Naive thymus-derived CD4-positive, alpha-beta T cell (primary cell): ENCODE measurements at places on chromosomes 1 and 21. TPM values are rescaled to one million over a fixed set of nuclear protein-coding genes. Genes with fewer than 3 reads are reported as not detected.

Gene SRGAP2
- 32.6 TPM for total RNA-seq

Gene TMEM61
- not detected for total RNA-seq

DNA sequence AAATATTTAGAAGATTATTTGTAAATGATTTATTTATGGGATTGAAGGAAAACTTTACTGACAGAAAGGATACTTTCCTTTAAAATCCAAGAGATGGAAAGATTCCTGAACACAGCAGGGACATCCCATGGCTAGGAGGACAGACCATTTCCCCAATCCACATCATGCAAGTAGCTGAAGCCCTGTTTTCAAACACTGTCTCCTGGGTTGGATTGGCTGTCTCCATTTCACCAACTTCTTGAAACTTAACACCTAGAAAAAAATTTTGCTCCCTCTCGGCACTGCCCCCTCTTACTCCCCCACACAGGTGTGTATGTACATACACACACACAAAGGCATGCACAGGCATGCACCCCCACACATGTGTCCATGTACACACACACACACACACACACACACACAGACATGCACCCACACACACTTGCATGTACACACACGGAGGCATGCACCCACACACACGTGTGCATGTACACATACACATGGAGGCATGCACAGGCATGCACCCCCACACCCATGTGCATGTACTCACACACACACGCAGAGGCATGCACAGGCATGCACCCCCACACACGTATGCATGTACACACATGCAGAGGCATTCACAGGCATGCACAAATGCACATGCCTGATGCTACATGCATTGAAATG lies 320.0 kb downstream of the CHRM3 start:
- H3K4me3 ChIP-seq, result no peak overlapping the region
- H3K27ac ChIP-seq, result no peak overlapping the region
- H3K36me3 ChIP-seq, result no peaks in the 10 kb centered on the region
- no peak for DNase-seq
- no peaks in the 10 kb centered on the region for H3K27me3 ChIP-seq
- no peaks in the 10 kb centered on the region for H3K4me1 ChIP-seq

GRCh38 chr1:244710474-244711062 lies 57.6 kb downstream of the DESI2 start:
- H3K4me1 ChIP-seq, result no peaks in the 10 kb centered on the region
- no peak for DNase-seq
- H3K36me3 ChIP-seq, result peaks cover 5% of the 10 kb centered on the region
- H3K4me3 ChIP-seq, result no peak overlapping the region

GRCh38 chr1:110123224-110123623 lies 11.0 kb downstream of the UBL4B start:
- peaks cover 3% of the 10 kb centered on the region for H3K27me3 ChIP-seq
- DNase-seq, result no peak
- H3K4me1 ChIP-seq, result no peaks in the 10 kb centered on the region
- no peaks in the 10 kb centered on the region for H3K36me3 ChIP-seq
- no peak overlapping the region for H3K4me3 ChIP-seq
- H3K27ac ChIP-seq, result no peak overlapping the region

DNA sequence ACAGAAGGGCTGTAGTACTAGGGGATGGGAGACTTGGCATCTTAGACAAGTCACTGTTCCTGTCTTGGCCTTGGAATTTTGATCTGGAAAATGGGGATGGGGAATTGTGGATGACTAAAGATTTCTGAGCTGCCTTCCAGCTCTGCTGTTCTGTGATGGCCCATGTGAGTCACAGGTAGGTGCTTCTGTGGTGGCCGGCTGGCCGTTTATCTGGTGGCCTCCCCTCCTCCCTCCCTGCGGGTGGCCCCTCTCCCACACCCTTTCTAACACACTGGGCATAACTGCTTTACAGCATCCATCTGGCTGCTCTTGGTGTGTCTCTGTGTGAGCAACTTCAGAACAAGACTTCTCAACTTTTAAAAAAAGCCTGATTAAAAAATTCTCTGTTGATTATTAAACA lies 35.9 kb downstream of the KCNA2 start:
- no peak overlapping the region for H3K27ac ChIP-seq
- H3K27me3 ChIP-seq, result peaks cover 3% of the 10 kb centered on the region
- DNase-seq, result no peak

DNA sequence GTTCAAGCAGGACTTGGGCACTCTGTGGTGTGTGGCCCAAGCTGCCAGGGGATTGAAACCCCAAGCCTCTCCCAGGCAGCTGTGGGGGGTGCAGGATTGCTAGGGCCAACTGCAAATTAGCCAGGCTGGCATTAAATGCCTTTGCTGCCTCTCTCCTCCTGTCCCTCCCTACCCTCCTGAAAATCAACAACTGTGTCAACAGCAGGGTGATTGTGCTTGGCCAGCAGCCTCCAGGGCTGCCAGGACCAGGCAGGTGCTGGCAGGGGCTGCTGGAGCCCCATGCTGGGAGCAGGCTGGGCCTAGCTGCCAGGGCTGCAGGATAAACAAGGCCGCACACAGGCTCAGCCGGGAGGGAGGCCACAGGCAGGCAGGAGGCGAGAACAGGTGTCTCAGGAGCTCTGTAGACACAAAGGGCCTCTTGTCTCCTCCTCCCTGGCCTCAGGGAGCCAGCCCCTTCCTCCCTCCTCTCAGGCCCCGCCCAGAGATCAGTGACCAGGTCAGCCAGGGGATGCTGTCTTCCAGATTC lies 11.4 kb downstream of the SOX13 start:
- no peak overlapping the region for H3K4me3 ChIP-seq
- no peaks in the 10 kb centered on the region for H3K36me3 ChIP-seq
- H3K27me3 ChIP-seq, result no peaks in the 10 kb centered on the region

GRCh38 chr1:92587445-92587844 lies 100.7 kb upstream of the GFI1 start:
- no peak overlapping the region for H3K4me3 ChIP-seq
- H3K4me1 ChIP-seq, result peaks cover 21% of the 10 kb centered on the region
- H3K27ac ChIP-seq, result no peak overlapping the region
- H3K36me3 ChIP-seq, result no peaks in the 10 kb centered on the region
